ENCODE measurements at places on chromosomes 16 and 17. TPM values are rescaled to one million over a fixed set of nuclear protein-coding genes. Genes with fewer than 3 reads are reported as not detected.
A peak's percentile ranks its signal among the peaks of the same experiment; 100 is the strongest.

DNA sequence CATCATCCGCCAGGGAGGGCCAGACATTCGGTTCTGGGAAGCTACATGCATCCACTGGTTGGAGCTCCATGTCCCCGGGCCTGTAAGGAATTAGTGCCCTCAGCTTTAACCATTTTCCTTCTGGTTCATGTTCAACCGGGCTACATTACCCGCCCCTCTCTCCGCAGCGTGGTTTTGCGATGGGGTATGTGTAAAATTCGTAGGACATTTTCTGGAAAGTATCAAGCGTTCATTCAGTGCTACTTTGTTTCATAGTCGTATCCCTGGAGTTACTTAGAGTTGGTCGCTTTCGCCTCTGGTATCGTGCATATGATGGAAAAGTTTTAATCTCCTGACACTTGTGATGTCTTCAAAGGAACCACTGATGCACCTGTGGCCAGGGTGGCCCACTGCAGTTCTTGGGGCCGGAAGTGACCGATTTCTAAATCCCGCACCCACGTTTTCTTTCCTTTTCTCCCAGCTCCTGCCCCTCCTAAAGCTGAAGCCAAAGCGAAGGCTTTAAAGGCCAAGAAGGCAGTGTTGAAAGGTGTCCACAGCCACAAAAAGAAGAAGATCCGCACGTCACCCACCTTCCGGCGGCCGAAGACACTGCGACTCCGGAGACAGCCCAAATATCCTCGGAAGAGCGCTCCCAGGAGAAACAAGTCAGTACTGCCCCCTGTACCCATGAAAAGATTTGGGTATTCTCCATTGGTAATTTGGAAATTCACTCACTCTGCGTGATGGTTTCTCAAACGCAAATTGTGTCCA, 637 bp downstream of the RPL23A start:
- peak; percentile 44 for DNase-seq

GRCh38 chr16:19776147-19776546, 58.1 kb downstream of the IQCK start:
- no peak for DNase-seq

- no peak for DNase-seq
These were observed 10.6 kb downstream of the TBX4 start for GRCh38 chr17:61462719-61463315.

DNA sequence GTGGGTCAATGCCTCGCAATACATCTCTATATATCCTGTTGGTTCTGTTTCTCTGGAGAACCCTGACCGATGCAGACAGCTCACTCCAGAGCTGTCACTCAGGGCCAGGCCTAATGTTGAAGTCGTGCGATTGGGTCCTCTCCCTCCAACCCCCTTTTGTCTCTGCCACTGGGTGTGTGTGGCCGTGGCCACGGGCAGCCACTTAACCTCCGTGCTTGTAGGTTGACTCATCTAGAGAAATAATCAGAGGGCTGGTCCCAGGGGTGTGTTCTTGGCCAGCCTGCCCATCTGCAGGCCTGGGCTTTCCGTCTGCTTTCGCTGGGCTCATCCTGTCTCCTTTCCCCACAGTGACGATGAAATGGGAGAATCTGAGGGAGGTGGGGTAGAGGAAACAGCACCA, 7.4 kb downstream of the ADAD2 start:
- no peak for DNase-seq

DNA sequence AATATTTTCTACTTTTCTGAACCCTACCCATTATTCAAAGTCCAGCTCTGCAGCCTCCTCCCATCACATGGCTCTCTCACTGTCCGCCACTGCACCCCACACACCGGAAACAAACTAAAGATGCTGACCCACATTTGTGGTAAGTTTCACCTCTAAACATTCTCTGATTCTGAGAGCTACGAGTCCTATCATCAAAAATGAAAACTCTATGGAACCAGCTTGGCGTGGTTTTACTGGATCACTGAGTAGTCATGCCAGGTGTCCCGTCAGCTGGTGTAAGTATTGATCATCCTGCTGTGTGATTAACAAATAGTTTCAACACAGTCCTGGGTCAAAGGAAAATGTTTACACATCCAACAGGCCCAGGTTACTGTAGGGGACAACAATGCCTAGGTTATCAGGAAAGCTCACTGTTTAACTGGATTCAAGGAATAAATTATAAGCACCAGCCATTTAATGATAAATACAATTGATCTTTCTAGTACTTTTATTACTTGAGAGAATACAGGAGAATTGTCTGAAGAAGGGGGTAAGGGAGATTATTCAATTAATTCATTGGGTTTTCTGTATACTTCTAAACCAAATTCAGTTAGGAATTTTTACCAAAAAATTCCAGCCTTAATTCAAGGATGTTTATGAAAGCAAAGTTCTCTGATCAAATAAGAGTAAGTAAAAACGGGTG, 33.9 kb downstream of the CYTH1 start:
- DNase-seq, result peak; percentile 72

GRCh38 chr17:50252781-50253180, 21.5 kb upstream of the TMEM92 start:
- DNase-seq, result no peak

Gene KCNG4
- not detected for total RNA-seq

GRCh38 chr17:36726199-36726598, 124.8 kb downstream of the MRM1 start:
- no peak for DNase-seq

Gene TBC1D3D
- total RNA-seq, result 16.9 TPM

Gene KRT17
- total RNA-seq, result 0.63 TPM

GRCh38 chr16:78209951-78210661, 110.7 kb downstream of the WWOX start:
- no peak for DNase-seq

Gene CBX4
- 38.3 TPM for total RNA-seq

DNA sequence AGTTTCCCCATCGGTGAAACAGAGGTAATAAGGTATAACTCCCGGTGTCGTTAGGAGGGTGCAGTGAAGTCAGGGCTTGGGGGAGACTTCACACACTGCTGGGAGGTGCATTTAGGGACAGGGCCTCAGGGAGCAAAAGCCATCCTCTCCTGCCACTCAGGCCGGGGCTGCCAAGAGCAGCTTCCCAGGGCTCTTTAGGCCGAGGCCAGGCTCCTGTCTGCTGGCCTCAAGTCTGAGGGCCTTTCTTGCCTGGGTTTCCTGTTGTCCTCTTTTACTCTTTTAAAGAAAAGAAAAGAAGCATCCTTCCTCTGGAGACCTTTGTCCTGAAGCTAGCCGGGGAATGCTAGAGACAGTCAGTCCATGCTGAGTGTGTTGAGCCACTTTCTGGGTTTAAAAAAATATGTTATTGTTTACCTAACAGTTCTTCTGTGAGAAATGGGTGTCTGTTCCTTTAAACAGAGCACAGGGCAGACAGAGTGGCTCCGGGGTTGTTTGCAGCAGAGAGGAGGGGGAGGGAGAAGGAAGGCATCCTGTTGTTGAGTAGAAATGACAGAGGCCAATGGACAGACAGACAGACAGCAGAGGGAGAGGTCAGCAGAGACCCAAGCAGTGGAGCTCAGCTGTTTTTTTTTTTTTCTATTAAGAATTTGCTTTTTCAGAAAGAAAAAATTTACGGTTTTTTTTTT, 79.1 kb downstream of the C17orf67 start:
- no peak for DNase-seq

GRCh38 chr17:50022463-50023130, 27.6 kb upstream of the DLX3 start:
- DNase-seq, result no peak

- DNase-seq, result peak; percentile 92
These were observed at the start of gene WDR81 for GRCh38 chr17:1724351-1724868. WDR81 (plus strand) TSS chr17:1724704; CDS start chr17:1724960, 256 bp downstream.

DNA sequence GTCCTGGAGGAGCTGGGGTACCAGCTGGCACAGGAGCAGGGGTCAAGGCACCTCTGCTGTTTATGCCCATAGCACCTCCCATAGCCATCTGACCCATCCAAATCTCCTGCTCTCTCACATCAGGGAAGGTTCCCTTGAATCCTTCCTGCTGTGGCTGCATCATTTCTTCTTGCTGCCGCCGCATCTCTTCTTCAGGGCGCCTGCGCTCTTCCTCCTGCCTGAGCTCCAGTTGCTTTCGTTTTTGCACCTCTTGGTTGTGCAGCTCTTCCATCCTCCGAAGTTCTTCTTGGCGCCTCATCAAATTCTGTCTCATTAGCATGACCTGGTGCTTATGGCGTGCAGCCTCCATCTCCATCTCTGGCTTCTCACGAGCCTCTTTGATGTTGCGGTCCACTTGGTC, 2.0 kb upstream of the NOB1 start:
- no peak for DNase-seq

GRCh38 chr16:67163999-67164558, 466 bp upstream of the HSF4 start:
- DNase-seq, result peak; percentile 15

Gene PIRT
- total RNA-seq, result not detected

DNA sequence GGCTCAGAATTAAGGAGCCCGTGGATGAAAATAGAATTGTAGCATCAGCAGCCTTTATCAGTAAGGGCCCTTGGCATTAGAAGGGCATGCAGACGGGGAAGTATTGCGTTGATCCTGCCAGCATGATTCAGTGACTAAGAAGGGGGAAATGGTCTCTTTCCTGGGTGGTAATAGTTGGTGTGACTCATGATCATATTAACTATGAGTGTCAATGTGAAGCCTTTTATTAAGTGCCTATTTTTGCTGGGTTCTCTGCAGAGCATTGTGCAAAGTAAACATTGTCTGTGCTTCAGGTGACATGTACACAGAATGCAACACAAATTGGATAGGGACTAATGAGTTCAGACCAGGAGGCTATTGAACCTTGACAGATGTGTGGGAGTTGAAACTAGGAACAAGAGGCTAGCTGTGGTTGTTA, 24.5 kb downstream of the RCVRN start:
- no peak for DNase-seq

DNA sequence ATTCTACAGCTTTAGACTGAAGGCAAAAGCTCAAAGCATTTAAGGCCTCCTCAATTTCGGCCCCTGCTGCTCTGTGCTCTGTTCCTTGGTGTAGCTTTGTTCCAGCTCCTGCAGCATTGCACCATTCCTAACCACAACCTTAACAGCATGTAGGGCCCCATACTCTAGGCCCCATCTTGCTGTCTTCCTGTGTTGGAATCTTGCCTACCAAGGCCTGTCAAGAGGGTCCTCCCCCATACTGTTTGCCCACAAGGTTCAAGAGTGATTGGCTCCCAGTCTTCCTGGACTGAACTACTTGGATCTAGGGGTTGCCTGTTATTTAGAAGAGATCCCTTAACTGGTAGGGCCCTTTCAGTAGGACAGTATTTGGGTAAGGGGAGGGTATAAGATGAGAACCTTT, 26.8 kb downstream of the TRPV2 start:
- DNase-seq, result no peak

Gene ZNF23
- total RNA-seq, result 9.7 TPM

Gene OR3A3
- not detected for total RNA-seq

GRCh38 chr17:63434951-63435571, 11.0 kb downstream of the CYB561 start:
- peak; percentile 40 for DNase-seq

GRCh38 chr17:67546578-67547527, 169.8 kb downstream of the PITPNC1 start:
- no peak for DNase-seq

DNA sequence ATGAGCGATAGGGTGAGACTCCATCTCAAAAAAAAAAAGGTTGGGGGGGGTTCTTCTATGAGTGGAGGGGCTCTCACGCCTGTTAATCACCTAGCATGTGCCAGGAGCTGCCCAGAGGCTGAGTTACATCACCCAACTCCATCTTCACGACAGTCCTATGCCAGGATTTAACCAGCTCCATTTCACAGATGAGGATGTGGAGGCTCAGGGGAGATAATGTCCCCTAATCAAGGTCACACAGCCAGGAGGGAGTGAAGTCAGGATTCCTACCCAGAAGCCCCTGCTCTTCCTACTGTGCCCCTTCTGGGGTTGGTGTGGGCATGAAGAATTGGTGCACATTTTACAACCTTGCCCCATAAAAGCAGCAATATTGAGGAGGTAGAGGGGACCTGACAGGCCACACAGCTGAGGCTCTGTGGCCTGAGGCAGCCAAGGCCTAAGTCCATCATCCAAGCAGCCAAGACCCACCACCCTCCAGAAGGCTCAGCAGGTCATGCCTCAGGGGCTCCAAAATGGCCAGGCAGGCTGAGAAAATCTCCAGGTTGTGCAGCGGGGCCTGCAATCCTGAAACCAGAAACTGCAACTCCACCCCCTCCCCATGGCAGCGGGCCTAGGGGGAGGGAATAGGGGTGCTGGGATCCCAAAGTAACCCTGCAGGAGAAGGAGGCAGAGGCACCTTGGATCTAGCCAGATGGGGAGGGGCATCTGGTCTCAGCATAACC, 6.9 kb downstream of the PPY start:
- no peak for DNase-seq

- no peak for DNase-seq
These were observed 110.6 kb downstream of the ZFHX3 start for GRCh38 chr16:72937360-72937759.

GRCh38 chr17:27956601-27957445, 63.7 kb upstream of the LYRM9 start:
- DNase-seq, result no peak

Gene ZG16B
- total RNA-seq, result 8.5 TPM

Gene SPNS2
- total RNA-seq, result 1.3 TPM

- no peak for DNase-seq
These were observed 6.5 kb downstream of the CEP20 start for GRCh38 chr16:15881794-15882379.

Gene NPIPA8
- not detected for total RNA-seq

Gene BRICD5
- 14.4 TPM for total RNA-seq

Gene SOST
- total RNA-seq, result not detected

DNA sequence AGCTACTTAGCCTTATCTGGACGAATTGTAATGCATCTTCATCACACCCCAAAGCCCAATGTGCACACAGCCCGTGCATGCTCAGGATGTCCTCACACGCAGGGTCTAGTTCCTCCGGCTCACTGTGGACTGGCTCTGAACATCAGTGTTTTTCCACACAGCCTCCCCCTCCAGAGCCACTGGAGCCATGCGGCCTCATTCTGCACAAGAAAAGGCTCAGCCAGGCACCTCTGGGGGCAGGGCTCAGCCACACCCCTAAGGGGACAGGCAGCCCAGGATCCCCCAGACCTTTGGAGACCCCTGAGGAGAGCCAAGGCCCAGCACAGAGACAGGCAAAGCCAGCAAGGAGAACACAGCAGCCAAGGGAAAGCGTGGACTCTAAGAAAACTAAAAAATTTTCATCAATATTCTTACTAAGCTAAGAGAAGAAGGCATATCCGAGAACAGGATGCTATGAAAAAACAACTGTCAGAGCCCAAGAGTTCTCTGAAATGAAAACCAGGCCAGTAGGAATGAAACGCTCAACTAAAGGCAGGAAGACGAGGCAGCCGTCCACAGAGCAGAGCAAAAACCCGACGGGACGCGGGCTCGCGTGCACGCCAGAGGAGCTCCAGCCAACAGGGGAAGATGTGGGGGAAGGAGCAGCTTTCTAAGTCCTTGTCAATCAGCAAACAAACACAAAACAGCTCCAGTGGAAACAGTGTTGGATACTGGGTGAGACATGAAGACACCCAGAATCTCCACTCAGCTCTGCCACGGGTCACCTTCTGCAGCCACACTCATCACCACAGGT, 34.5 kb downstream of the MAP1LC3B start:
- no peak for DNase-seq
